ENCODE measurements at places on chromosomes 2 and 18.

- no peak for DNase-seq
Measured at GRCh38 chr18:79563949-79564348, 115.7 kb upstream of the CTDP1 start.

- DNase-seq, result peak; percentile 43
Measured at GRCh38 chr2:156385242-156385641, 50.9 kb upstream of the GPD2 start.

DNA sequence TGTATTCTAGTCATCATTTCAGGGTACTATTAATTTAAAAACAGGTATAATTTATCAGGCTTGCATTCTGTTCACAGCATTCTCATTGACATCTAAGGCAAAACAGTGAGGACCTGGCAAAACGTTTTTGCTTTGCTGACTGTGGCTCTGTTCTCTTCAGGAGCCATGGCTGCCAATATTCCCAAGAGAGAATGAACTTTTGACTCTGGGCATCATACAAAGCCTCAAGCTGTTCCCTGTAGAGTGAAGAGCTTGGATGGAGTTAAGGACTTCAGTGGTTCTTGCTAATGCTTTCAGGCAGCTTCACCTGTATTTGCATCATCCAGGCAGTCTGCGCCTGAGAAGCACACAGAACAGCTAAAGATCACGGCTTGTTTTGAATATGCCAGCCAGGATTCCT is 65.9 kb upstream of the CAVIN2 start:
- no peak for DNase-seq

DNA sequence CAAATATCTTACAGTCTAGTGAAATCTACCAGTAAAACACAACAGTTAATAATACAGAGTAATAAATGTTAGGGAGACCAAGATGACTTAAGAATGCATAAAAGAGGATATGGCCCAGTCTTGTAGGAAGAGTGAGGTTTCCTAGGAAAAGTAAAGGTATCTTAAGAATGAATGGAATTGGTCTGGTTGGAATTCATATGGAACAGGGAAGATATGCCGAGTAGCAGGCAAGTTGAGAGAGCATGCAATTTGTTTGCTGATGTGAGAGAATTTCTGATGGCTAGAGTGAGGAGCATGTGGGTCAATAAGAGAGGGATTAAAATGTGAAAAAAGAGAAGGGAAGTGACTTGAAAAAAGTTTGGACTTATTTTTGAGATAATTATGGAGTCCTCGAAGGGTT is 512.9 kb upstream of the ZEB2 start:
- no peak for DNase-seq

DNA sequence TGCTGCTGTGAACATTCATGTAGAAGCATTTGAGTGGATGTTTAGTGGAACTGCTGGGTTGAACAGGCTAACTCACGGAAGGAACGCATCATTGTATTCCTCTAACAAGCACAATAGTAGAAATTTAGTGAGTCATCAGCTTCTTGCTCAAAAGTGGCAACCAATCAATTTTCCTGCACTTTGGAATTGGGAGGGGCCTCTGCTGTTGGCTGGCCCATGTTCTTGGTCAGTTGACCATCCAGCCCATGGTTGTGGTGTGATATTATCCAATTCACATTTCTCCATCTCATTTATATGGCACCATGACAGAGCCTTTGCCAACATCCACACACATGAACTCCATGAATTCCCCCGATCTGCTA is 95.0 kb downstream of the TNFRSF11A start:
- peak; percentile 49 for DNase-seq

GRCh38 chr18:63511285-63511684 is 30.9 kb upstream of the SERPINB12 start:
- peak; percentile 23 for DNase-seq

DNA sequence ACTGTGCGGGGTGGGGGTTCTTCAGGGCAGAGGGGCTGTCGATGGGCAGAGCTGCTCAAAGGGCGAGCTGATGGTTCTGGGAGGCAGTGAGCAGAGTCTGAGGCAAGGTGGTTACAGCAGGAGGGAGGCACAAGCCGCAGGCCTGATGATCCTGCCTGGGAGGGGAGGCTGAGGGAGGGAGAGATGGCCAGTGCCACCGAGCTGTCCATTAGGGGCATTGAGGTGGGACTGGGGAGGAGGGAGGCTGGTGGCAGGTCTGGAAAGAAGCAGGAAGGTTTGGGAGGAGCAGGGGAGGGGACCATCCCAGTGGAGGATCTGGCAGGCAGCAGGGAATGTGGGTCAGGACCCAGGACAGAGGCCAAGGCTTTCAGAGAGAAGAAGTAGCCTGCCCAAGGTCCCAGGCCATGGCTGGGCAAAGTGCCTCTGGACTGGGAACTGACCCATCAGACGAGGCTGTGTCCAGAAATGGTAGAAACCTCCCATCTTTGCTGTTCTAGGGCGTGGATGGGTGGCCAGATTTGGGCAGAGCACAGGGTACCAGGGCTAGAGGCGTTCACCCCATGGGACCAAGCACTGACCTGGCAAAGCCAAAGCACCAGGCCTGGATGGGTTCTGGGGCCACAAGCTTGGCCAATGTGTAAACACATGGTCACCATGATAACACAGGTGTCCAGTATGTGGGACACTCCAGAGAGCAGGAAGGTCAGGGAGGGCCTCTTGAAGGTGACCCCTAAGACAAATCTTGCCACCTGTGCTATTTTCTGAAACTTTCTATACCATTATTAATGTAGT is 55.5 kb downstream of the INHBB start:
- DNase-seq, result no peak

GRCh38 chr2:122543815-122544214 is 788.4 kb downstream of the TSN start:
- DNase-seq, result no peak

DNA sequence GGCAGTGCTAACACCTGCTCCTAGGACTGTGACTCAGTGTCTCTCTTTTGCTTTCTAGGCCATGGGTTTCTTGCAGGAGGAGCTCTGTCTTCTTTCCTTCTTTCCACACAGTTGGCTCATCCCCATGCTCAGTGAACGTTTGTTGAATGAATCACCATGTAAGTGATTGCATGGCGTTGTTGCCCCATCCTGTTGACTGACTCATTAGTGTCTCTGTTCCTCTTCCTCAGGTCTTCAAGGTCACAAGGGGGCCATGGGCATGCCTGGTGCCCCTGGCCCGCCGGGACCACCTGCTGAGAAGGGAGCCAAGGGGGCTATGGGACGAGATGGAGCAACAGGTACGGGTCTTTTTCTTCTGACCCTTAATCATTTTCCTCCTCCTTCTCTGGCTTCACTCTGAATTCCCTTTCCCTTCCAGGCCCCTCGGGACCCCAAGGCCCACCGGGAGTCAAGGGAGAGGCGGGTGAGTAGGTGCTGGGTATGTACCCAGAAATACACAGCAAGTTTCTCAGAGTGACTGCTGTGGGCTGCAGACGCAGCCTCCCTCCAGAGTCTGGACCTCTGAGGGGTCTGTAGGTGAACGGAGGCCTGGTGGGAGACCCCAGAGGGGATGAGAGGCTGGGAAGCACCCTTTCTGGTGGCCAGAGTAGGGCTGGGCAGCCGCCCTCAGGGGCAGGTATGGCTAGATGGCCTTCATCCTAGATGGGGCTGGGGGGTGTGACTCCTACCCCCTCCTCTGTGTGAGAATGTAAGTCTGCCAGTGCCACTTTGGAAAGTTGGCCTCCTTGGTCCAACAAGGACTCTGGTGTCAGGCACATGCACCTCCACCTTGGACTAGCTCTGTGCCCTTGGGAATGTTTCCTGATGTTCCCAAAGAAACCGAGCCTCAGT is 32.4 kb downstream of the MARCO start:
- DNase-seq, result no peak

GRCh38 chr2:164542581-164543021 is 78.7 kb downstream of the GRB14 start:
- no peak for DNase-seq

DNA sequence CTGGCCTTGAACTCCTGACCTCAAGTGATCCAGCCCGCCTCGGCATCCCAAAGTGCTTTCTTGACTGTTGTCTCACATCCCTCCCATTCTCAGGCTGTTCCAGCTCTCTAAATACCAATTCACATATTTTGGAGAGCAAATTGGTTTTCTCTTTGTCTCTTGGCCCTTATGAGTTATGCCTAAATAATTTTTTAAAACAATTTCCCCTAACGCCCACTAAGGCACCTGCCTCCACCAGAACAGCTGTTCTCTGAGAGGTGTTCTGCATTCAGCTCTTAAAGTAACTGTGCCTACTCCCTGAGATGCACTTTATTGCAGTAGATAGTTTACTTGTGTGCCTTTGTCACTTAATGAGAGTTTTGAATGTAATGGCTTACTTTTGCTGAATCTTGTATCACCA is 6.9 kb downstream of the CCDC195 start:
- no peak for DNase-seq

DNA sequence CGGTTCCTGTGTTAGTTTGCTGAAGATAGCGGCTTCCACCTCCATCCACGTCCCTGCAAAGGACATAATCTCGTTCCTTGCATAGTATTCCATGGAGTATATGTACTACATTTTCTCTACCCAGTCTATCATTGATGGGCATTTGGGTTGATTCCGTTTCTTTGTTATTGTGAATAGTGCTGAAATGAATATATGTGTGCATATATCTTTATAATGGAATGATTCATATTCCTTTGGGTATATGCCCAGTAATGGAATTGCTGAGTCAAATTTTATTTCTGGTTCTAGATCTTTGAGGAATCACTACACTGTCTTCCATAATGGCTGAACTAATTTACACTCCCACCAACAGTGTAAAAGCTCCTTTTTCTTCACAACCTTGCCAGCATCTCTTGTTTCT is 255.4 kb upstream of the CDH2 start:
- DNase-seq, result no peak

GRCh38 chr2:215760557-215760956 is 252.8 kb downstream of the MREG start:
- DNase-seq, result no peak

DNA sequence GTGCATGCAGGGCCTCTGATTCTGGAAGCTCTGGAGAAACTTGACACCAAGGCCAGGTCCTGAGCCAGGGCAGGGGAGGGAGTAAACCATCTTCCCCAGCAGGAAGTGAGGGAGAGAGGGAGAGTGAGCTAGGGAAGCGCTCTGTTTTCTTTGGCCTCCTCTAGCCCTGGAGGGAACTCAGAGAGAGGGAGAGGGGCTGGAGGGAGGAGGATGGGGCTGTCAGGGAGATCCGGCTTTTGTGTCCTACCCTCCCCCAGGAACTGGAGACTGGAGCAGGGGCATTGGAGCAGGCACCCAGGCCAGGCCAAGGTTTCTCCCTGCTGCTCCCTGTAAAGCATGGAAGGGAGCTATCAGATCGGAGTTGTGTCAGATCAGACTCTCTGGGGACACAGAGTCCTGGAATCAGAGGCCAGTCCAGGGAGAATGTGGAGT is 22.7 kb upstream of the PKDCC start:
- DNase-seq, result no peak

DNA sequence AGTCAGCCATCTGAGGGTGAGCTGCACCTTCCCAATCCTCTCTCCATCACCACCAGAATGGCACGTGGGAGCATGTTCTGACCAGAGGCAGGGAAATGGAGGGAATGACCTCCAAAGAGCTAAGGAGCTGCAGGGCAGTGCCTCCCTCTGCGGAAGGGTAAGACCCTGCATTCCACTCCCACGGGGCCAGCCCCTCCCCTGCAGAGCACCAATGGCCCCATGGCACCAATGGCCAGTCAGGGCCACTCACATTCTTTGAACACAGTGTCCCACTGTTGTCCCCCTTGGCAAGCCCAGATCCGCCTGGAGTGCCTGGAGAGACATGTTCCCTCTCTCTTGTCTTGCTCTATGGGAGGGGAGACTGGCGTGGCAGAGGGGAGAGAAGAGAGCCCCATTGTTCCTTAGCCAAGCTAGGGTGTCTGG is 164.4 kb downstream of the TNS1 start:
- no peak for DNase-seq

DNA sequence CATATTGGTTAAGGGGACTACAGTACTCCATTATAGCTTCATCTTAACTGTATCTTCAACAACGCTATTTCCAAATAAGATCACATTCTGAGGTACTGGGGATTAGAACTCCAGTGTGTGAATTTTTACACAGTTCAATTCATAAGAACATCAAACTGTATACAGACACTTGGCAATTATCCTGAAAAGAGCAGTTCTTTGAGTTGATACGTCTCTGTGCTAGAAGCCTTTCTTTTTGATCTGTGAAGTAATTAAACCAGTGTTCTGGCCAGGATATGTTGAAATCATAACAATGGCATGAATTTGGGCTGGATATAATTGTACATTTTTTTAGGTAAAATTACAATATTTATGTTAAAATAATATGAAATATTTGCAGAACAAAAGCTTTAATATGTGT is 93.5 kb upstream of the ITPRID2 start:
- DNase-seq, result no peak

DNA sequence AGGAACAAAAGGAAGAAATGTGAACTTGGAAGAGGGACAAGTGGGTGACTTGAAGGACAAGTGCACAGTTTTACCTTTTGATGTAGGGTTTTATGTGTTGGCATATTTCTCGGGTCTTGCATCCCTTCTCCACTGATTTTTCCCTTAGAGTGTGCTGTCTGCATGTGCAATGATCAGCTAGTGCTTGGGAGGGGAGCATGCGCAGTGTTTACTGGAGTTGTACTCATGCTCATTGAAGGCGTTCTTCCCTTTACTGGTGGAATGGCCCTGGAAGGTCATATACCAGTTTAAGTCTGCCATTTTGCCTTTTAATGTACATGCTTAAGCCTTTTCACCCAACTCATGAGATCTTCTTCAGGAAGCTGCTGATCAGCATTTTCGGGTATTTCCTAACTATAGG is 1168.0 kb downstream of the SUCLG1 start:
- no peak for DNase-seq

DNA sequence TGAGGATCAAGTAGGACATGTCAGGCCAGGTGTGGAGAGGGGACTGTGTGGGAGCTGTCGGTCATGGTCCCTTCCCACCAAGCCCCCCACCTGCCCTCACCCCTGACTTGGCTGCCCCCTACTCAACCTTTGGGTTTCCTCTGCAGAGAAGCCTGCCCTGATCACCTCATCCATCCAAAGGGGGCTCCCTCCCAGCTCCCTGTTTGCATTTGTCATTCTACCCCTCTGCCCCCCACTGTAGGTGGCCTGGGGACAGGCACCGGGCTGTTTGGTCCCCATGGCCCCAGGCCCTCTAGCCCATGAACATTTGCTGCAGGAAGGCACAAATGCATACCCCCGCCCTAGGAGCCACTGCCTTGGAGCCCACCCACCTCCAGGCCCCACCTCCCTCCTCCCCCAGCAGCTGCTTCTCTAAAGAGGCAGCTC is 115.0 kb downstream of the SMAD7 start:
- DNase-seq, result no peak

DNA sequence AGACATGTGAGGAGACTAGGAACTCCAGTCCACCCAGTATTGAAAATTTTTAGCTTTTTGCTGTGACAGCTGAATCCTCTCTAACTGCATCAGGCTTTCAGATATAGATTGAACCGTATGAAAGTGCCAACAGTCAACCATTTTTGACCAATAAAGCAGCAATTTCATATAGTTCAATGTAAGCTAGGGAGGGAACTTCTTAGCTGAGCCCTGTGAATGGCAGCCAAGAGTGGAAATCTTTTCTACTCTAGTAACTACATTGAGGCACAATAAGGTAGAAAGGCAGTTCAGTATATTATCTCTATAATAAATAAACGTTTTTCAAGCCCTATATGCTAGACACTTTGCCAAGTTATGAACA is 96.3 kb upstream of the TANK start:
- DNase-seq, result no peak
